ENCODE measurements at places on chromosomes 4 and X.

GRCh38 chr4:185637163-185637875 is 102.0 kb upstream of the PDLIM3 start:
- no peak for DNase-seq

GRCh38 chrX:46582966-46583365 is 9.4 kb downstream of the CHST7 start:
- no peak for DNase-seq

GRCh38 chr4:140861359-140862176 is 105.4 kb upstream of the TBC1D9 start:
- DNase-seq: peak; percentile 46

GRCh38 chr4:106316773-106317409 is 541 bp downstream of the AIMP1 start:
- DNase-seq: no peak

DNA sequence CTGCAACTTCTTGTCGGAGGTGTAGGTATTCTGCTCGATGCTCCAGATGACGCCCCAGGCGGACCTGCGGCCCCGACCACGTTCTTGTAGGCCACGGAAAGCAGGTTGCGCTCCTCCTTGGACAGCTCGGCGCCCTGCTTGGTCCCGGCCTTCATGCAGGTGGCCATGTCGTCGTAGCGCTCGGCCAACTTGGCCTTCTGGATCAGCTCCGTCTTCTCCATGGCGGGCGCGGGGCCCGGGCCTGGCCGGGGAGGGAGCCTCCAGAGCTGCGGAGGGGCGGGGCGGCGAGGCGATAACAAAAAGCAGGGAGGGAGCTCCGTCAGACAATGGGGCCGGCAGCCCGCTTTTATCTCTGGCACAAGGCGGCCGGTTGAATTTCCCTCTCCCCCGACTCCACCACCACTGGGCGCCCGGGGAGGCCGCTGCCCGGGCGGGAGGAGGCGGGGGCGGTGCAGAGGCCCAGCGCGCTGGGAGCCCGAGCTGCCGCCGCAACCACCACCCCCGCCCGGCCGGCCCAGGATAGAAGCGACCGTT is 28.3 kb upstream of the DRP2 start:
- DNase-seq: no peak

DNA sequence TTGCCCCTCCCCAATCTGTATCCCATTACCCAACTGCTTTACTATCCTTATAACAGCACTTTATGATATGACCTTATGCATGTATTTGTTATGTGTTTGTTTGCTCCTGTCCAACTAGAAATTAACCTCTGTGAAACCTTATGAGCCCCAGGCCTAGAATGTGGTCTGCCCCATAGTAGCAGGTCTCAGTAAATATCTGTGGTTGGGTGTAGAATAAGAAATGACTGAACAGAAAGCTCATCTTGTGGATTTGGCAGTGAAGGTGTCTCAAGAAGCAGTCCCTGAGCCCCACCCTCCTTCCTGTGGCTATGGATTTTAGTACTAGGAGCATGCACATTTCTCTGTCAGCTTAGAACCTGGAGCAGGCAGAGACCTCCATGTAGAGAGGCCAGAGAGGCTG is 229.0 kb upstream of the LCORL start:
- DNase-seq: no peak

- DNase-seq: no peak
Observed at GRCh38 chr4:17707671-17708070, 73.8 kb downstream of the FAM184B start.

GRCh38 chr4:168759959-168760527 is 250.0 kb downstream of the CBR4 start:
- no peak for DNase-seq

GRCh38 chr4:37830640-37831039 is 4.2 kb downstream of the PGM2 start:
- DNase-seq: no peak

DNA sequence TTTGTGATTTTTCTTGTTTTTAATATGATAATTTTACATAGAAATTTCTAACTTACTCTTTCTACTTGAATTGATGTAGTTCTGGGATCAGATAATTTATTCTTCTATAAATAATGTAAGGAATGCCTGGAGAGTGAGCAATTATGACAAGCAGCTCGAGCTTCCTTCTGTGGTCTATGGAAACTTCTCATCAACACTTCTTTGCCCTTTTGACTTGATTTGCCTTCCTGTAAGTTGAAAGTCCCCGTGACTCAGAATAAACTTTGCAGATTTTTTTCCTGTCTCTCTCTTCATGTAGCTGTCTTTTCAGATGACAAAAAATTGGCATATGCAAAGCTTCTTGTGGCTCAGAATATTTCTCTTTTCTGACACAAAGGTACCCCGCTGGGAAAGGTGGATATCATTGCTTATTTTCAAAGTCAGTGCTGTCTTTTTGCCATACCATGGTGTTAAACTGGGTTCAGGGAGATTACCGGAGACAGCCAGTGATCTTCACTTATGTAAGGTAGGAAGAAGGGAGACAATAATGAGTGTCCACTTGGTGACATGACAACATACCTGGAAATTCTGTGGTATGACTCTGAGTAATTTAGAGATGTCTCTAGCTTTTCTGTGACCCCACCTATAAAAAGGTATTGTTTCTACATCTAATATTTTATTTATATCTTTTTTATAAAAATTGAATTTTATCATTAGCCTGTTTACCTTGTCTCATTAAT is 278.6 kb upstream of the GNPDA2 start:
- DNase-seq: no peak

DNA sequence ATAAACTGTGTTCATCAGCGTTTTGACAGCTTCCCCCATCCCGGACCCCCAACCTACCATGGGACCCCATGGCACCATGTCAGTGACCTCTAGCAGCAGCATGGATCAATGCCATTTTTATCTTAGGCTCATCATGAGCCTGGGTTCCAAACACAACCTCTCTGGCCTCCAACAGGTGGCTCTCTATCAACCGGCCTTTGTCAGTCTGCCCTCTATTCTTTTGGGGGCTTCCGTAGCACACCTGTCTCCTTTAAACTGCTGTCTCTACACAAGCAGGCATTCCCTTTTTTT is 721 bp upstream of the TMEM150C start:
- DNase-seq: no peak

DNA sequence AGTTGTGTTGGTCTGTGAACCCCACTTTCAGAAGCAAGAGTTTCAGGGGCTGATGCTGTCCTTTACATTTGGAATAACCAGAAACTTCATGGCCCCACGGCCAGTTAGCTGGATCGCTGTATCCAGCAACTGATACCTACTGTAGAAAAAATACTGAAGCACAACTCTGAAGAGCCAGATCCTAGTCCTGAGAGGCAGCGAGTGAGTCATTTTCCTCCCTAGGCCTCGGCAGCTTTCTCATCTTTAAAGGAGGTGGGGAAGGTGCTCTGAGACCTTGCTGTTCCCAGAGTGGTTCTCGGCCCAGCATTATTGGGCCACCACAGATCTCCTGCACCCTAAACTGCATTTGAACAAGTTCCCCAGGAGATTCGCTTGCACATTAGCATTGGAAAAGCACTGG is 63.2 kb downstream of the NHS start:
- DNase-seq: no peak

GRCh38 chrX:74606799-74607198 is 7.6 kb downstream of the RLIM start:
- DNase-seq: no peak

DNA sequence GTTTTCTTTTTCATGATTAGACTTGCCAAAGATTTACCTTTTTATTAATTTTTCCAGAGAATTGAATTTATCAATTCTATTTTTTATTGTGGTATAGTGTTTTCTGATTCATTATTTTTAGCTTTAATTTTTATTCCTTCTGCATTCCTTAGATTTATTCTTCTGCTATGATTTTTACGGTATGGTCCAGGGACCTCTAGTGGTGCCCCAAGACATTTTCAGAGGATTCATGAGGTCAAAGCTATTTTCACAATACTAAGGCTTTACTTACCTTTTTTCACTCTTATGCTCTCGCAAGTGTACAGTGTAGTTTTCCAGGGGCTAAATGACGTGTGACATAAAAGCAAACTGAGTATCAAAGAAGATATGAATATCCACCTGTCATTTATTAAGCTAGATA is 8.0 kb downstream of the RADX start:
- no peak for DNase-seq

DNA sequence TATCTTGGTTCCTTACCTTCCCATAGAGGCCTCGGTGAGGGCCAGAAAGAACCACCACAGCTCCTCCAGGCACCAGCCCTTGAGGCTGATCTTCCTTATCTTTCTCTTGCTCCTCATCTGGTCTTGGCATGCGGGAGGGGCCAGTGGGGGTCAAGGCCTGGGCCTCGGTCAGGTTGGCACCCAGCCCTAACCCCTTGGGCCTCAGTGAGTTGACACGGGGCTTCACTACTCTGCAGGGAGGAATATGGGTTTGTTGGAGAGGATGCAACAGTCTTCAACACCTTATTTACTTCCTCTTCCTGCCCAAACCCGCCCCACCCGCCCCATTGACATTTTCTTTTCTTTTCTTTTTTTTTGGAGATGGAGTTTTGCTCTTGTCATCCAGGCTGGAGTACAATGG is 6.0 kb downstream of the GPKOW start:
- no peak for DNase-seq
